Osteocyte (in vitro differentiated cells): ENCODE measurements at places on chromosomes 2 and 18.

DNA sequence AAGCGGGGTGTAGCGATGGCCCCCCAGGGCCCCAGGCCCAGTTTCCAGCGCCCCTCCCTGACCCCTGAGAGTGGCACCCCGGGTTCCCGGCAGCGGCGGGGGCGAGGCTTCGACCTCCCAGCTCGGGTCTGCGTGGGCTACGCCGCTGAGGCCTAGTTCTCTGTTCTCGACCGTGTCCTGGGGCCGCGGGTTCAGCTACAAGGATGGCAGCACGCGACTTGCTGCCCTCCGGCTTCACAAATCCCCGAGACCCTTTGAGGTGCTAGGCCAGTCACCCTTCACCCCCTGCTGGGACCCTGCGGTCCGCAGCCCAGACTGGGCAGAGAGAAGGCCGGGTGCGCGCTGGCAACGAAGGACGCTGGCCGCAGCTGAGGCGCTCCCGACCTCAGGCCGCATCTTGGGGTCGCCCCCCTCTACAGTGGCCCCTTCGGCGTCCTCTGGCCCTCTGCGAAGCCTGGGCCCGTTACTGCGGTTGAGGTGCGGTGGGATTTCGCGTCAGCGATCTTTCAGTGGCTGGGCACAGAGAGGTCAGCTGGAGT, 1.2 kb downstream of the OTX1 start:
- no peak for DNase-seq

DNA sequence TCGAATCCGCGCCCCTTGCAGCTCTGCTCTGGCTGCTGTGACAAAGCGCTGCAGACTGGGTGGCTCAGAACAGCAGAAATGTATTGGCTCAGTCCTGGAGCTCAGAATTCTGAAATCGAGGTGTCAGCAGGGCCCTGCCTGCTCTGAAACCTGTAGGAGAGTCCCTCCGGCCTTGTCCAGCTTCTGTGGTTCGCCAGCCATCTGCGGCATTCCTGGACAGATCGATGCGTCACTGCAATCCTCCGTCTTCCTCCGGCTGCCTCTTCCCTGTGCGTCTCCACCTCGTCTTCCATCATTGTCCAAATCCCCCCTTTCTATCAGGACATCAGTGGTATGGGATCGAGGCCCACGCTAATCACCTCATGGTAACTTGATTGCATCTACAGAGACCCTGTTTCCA, 115.2 kb downstream of the RNF144A start:
- DNase-seq, result no peak

GRCh38 chr2:235050980-235051351, 99.1 kb downstream of the SH3BP4 start:
- DNase-seq, result no peak

- no peak for DNase-seq
Measured at GRCh38 chr18:41870191-41870590, 84.8 kb upstream of the PIK3C3 start.

- DNase-seq, result no peak
Measured at GRCh38 chr2:96241900-96242611, 23.7 kb downstream of the TMEM127 start.

DNA sequence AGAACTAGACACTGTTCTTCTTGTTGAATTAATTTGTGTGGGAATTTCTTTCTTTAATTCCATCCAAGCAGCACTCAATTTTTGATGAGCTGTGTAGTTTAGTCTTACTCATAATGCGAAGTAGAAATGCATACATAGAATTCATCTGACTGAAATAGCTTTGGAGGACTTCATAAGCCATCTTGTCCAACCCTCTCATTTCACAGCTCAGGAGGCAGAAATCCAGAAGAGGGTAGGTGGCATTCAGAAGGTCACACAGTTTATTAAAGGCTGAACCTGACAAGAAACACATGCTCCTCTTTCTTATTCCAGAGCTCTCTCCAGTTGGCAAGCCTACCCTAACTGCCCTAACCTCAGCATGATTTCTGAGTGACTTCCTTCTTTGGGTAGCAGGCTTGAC, 169.2 kb upstream of the NOSTRIN start:
- DNase-seq, result no peak

GRCh38 chr2:123961576-123961975, 63.5 kb upstream of the CNTNAP5 start:
- no peak for DNase-seq

DNA sequence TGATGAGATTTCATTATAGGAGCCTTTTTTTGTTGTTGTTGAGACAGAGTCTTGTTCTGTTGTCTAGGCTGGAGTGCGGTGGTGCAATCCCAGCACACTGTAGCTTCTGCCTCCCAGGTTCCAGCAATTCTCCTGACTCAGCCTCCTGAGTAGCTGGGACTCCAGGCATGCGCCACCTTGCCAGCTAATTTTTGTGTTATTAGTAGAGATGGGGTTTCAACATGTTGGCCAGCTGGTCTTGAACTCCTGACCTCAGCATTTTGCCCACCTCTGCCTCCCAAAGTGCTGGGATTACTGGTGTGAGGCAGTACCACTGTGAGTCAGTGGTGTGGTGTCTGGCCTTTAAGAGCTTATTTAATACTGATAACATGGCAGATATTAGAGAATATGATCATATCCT, 60.1 kb downstream of the MOB4 start:
- no peak for DNase-seq

- no peak for DNase-seq
Measured at GRCh38 chr2:226799976-226800940, 638 bp upstream of the IRS1 start.

DNA sequence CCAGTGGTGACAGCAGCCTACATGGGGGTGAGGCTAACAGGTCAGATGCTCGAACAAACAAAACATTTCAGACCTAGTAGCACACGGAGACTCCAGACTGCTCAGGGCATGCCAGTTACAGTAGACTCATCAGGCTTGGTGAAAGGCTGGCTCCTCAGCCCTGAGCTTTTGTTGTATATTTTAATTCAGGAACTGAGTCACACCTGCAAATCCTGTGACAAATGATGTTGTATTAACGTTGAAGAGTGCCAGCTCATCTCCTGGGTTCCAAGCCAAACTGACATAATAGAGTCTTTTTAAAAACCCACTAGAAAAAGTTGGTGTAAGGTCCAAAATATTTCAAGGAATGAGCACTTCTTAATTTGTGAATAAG, 65.3 kb downstream of the C1D start:
- no peak for DNase-seq

GRCh38 chr2:56299171-56299691, 115.4 kb downstream of the CCDC85A start:
- no peak for DNase-seq

- DNase-seq, result no peak
Measured at GRCh38 chr2:86022661-86023365, 82.9 kb downstream of the POLR1A start.

DNA sequence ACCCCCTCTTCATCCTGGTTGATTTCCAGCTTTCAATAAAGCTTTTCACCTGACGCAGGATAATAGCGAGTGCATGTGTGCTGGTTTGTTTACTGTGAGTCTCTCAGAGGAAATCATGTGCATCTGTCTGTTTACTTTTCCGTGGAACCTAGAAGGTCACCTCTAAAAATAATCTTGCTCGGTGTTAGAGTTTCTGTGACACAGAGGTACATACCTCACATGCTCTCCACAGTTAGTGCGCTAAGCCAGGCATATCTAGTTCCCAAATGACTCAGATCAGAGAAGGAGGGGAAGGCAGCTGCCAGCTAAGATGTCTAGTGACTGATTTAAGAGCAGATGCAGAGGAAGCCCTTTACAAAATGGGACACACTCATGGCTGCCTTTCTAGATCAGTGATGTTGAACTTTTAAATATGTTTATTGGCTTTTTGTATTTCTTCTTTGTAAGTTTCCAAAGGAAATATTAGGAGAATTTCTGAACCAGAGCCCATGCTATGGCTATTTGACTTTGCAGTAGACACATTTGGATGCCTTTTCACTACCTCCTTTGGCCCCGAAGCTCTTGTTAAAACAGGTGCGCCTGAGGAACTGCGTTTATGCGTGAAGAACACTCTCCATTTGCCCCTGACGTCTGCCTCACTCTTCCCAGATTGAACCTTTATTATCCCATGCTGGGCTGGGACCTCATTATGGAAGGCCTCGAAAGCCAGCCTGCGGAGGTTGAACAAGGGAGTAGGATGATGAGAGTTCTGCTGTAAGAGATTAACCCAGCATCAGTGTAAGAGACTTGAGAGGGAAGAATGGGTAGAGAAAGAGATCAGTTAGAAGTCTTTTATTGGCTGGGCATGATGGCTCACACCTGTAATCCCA, 145.6 kb downstream of the FAM161A start:
- no peak for DNase-seq

DNA sequence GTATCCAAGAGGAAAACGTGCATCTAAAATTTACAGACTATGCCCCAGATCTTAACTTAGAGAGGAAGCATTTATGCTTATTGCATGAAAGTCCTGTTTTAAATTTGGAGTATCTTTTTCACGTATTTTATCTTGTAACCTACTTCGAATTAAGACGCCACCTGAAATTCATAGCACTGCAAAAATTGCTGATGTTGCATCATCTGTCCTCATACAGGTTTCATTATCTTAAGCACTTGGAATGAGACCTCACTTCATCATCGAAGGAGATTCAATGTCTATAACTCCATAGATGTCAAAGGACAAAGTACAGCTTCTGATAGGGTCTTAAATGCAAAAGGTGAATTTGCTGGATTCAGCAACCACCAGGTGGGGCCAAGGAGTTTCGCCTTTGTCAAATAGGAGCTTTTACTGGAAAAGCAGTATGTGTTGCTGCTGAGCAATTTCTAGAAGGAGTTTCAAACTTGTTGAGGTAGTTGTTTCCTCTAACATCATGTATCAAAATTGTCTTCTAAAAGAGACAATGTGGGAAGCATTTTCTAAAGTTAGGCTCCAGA, 106.4 kb upstream of the CCDC85A start:
- no peak for DNase-seq

GRCh38 chr2:212135739-212136138, 402.9 kb downstream of the ERBB4 start:
- no peak for DNase-seq

DNA sequence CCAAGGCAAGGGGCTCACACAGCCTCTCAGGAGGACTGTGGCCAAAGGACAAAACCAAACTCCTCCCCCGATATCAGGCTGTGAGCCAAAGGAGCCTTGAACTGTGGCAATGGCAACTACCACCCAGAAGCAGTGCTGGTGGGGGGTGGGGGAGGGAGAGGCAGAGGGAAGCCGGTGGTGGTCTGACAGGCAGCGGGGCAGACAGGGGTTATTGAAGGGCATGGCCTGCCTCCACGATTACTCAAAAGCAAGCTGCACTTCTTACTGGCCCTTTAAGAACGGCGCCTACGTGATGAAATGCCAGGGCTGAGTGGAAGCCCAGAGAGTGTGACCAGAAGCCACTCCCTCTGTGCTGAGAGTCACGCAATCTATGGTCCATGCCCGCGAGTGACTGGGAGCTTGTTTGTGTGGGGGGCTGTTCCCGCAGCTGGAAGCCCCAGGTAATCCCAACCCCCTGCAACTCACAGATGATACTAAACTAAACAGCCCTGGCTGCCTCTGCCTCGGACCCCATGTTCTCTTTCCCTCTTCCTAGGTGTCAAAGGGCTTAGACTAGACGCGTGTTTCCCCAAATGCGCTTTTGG, 128.2 kb upstream of the CXCR4 start:
- no peak for DNase-seq

DNA sequence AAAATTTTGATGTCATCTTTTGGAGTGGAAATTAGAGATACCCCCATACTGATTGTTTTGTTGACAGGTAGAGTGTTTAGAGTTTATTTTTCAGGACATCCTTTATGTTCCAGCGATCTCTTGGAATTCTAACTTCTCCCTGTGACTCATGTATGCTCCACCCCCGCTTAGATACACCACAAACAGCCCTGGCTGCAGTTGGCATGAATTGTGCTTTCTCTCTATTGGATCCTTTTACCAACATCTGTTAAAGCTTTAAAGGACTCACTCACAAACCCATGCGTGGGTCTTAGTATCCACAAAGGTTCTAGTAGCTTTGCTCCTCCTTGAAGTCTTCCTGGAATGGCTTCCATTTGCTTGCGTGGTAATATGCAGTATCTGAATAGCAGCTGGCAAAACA, 409.5 kb upstream of the POU3F3 start:
- no peak for DNase-seq

GRCh38 chr2:223097888-223098383, 45.9 kb downstream of the KCNE4 start:
- no peak for DNase-seq

- no peak for DNase-seq
Measured at GRCh38 chr2:215532844-215533243, 97.0 kb upstream of the FN1 start.

DNA sequence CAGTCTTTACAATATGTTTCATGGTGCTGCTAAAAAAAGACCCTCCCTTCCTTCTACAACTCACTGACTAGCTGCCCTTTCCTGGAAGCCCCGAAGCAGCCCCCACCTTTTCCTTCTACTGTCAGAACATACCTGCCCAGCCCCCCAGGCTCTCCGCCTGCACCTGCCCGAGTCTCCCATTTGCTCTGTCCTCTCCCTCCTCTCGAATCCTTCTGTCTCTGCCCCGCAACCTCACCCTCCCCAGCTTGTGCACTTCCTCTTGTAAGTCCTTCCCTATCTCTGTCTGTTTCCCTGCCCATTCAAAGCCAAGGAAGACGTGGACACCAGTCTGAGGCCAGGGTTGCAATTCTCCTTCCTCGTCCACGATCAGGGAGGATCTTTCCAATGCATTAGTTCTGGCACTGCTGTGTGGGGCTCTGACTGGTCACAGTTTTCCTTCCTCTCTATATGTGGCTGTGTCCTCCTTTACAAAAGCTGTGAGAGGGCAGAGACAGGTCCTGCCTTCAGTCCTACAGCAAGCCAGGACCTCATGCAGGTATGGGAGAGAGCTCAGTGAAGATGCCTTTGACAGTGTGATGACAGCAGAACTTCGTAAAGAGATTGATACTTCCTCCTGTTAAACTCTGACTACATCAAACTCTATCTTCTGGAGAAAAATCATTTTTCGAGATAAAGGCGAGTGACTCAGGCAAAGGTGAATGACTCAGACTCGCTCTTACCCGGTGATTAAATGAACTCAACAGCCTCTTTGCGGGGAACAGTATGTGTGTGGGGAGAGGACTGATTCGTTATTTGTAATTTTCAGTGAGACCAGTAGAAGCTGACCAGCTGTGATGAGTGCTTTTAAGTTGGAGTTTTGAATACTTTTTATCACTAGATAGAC, 14.2 kb downstream of the TNFRSF11A start:
- no peak for DNase-seq

DNA sequence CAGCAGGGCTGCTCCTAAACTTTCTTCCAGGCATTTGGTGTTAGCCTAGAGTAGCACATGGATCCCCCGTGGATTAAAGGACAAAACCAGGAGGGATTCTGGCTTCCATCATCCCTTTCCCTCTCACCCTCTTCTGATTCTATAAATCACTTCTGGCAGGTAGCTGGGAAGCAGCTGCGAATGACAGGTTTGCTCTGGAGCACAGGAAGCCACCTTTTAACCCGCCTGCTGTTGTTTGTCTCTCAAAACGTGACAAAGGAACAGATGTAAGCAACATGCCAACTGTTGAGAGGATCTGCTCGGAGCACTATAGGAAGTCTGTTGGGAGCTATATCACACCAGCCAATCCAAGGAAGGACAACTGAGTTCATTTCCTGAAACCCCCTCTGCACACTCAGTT, 101.9 kb downstream of the ACTR2 start:
- no peak for DNase-seq

DNA sequence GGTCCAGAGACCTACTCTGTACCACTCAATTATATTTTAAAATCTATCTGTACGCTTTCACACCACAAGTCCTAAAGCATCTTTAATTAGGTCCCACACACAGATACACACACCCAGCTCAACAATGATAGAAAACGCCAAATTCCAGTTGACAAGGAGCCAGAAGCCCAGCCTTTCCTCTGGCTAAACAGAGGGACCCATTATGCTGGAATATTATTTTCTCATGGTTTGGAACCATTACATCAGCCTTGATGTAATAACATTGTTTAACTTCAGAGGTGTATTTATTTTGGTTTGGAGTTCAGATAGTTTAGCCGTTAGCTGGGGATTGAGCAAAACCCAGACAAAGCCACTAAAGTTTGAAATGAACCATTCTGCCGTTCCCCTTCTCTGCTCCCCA, 14.0 kb upstream of the INHBB start:
- DNase-seq, result no peak
